Adipocyte (in vitro differentiated cells): ENCODE measurements at places on chromosomes 7 and 10.
A peak's percentile ranks its signal among the peaks of the same experiment; 100 is the strongest.

DNA sequence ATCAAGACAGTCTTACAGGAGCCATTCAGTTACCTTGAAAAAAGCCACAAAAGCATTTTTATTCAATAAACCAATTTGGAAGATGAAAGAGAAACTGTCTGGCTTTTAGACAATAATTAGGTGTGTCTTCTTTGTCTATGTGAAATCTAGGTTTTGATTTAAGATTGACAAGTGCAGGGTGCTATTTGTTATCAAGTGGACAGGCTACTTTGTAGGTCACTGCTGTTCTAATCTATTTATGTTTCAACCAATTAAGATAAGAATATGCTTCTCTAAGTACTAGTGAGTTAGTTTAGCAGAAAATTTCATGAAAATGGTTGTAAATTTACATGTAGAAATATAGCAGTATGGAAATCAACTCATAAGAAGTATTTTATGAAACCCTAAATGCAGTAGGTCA, 177.5 kb downstream of the CACNA2D1 start:
- DNase-seq: no peak

DNA sequence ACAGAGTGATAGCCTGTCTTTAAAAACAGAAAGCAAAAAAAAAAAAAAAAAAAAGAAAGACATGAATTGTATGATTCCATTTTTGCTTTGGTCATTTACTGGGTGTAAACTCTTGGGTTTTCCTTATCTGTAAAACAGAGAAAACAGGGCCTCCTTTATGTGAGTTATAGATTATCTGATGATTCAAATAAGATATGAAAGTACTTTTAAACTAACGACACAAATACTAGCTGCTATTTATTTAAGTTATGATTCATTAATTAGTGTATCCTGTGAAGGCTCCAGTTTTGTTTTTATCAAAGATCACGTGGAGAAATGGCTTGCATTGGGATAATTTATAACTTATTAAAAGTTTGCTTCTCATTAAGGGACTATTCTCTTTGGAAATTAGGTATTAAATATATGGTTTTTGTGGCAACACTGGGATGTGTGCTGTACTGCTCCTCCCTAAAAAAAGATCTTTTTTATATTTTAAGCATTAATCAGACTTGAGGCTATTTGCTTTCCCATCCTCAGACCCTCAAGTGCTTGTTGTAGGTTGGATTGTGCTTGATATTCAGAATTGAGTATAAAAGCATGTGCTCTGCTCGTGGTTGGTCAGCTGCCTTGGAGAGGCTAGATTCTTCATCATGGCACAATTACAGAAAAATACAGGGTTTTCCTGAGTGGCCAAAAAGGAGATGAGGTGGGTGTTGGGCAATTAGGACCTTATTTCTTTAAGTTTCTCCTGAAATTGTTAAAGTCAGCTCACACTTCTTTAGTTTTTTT, 39.9 kb downstream of the NRG3 start:
- no peak for DNase-seq

DNA sequence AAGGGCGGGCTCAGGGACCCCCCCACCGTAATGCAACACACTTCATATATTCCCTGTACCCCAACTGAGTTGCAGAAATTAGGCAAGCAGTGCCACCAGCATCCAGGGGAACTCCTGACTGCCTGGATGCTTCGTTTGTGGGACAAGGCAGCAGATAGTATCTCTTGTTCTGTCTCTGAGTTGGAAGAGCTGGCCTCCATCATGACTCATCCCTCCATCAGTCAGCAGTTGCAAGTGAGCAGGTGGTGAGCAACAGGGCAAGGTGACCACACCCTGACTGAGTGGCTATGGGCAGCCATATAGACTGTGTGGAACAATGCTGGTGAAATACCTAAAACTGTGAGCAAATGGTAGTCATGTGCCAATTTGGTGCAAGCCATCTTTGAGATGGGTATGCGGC, 22.8 kb upstream of the ADAMTS14 start:
- peak; percentile 41 for DNase-seq

DNA sequence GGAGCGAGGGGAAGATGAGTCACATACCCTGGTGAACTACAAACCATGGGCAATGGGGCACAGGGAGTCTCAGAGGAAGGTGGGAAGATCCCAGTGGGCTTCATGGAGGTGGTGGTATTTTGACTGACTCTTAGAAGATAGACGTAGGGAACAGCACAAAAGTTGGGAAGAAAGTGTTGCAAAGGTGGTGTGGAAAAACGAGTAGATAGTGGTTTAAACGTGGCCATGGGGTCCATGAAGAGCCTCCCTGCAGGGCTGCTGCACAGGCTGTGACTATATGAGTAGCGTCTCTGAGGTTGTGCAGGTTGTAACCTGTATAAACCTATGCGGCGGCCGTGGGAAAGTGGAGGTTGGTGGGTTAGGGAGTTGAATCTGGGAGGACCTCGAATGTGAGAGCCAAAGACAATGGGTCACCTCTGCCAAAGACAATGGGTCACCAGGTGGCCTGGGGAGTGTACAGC, 13.8 kb downstream of the LZTS2 start:
- DNase-seq: no peak

DNA sequence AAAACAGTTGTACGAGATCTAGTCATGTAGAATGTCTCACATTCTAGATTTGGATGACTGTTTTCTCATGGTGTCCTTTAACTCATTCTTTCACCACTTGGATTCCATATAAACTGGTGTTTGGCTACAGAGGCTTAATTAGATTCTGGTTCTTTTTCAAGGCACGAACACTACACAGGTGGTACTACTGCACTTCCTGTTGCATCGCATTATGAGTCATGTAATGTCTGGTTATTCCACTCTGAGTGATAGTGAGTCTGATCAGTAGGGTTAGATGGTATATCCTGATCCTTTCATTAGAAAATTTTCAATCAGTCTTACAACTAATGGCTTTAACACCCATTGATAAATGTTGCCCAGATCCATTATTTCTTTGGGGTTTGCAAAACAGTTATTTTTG, 11.2 kb upstream of the AKAP9 start:
- DNase-seq: no peak

DNA sequence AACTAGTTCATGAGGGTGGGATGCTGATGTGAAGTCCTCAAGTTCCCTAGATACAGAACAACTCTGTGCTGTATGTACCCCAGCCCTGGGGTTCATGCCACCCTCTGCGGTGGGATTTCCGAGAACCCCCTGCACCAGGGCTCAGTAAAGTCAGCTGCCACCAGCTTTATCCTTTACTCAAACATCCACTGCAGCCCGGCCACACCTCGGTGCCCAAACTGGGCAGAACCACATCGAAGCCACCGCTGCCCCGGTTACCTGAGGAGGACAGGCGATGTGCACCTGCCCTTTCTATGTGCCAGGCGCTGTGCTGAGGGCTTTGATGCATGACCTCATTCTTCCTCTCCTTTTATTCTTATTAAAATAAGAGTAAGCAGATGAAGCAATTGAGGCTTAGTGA, 9.9 kb upstream of the CALML5 start:
- DNase-seq: no peak

GRCh38 chr7:32257621-32258020, 187.4 kb upstream of the PDE1C start:
- DNase-seq: no peak

DNA sequence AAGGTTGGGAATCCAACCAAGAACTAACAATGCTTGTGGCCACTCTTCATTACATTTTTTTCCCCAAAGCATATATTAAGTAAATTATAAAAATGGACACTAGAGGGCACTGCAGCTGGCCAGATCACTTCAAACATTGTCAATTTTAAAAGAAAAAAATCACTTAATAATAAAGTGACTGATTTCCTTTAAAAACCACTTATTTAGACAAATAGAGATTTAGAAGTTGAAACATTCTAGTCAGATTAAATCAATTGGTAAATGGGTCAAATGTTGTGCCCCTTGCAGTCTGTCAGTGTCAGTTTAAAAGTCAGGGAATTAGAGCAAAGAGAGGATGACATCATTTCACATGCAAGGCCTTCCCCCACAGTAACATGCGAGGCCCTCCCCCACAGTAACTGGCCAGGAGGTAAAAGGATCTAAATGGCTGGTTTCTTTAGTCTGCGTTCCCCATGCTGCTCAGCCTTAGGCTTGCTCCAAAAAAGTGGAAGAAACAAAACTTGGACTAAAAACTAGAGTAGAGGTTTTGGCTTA, 177.9 kb downstream of the SKAP2 start:
- peak; percentile 79 for DNase-seq

DNA sequence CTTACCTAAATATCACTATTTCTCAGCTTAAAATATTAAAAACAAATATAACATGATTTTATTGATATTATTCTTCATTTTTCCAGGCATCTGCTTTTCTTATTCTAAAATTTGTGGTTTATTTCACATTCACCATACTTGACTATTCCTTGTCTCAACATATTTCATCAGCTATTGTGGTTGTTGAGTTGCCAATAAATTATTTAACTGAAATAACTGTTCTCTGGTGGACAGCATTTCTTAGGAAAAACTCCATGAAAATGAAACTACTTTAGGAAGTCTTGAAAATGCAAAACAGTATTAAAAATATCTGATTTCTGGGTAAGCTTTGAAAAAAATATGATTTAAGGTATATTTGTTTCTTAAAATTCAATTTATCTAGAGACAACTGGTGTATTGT, 122.9 kb upstream of the SEMA3A start:
- DNase-seq: peak; percentile 19

DNA sequence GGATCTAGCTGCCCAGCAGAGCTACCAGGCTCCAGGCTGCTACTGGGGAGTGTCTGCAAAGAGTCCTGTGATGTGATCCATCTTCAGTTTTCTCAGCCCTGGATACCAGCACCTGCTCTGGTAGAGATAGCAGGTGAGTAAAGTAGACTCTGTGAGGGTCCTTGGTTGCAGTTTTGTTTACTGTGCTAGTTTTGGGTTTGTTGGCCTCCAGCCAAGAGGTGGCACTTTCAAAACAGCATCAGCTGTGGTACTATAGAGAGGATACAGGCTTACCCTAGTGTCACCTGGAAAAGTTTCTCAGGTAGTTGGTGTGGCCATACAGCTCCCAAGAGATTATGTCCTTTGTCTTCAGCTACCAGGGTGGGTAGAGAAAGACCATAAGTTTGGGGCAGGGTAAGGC, 56.3 kb downstream of the MTERF1 start:
- no peak for DNase-seq

GRCh38 chr7:131745390-131746248, 189.2 kb upstream of the PODXL start:
- peak; percentile 57 for DNase-seq

DNA sequence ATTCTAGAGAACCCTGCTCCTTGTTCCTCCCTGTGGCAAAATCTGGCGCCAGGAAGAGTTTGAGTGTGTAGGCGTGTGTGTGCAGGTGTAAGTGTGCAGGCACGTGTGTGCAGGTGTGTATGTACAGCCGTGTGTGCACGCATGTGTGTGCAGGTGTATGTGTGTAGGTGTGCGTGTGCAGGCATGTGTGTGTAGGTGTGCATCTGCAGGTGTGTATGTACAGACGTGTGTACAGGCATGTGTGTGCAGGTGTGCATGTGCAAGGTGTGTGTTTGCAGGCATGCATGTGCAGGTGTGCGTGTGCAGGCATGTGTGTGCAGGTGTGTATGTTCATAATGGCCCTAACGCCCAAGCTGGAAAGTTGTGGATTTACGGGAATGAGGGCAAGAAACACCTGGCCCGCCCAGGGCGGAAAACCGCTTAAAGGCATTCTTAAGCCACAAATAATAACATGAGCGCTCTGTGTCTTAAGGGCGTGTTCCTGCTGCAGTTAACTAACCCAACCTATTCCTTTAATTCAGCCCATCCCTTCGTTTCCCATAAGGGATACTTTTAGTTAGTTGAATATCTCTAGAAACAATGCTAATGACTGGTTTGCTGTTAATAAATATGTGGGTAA, 34.1 kb downstream of the KCTD7 start:
- no peak for DNase-seq

GRCh38 chr10:60662917-60663614, 115.2 kb upstream of the CDK1 start:
- DNase-seq: no peak

- no peak for DNase-seq
These were observed 162.6 kb downstream of the UBE2H start for GRCh38 chr7:129790136-129790535.

DNA sequence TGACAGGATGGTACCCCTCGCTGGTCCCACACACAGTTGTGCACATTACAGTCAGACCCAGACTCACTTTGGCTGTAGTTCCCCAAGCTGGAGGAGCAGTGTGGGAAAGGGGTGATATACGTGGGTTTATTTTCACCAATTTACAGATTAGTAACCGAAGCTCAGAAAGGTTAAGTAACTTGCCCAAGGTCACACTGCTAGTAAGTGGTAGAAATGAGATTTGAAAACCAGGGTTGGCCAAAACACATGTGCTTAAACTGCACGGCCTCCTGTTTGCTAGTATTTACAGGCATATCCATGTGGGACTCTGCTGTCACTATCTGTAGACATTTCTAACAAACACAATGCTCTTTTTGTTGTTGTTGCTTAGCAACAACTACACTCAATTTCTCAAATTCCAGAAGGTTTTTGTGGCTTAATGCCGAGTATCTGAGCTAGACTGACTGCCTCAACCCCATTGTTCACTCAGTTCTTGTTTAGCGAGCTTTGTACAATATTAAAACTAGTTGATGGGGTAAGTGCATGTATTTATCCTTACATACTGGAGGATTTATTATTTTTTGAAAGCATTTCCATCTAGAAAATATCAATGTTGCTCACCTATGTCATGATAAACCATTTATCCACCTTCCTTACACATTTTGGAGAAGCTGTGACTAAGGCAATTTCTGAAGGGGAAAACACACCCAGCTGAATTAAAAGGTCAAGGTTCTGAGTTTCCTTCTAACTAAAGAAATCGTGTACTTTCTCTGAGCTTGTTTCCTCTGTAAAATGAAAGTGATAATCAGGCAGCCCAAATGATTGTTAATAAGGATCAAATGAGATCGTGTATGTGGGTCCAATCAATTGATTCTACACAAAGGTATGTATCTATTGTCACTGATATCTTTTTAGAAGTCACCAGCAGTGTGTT, 5.3 kb upstream of the TMEM139 start:
- DNase-seq: peak; percentile 85

DNA sequence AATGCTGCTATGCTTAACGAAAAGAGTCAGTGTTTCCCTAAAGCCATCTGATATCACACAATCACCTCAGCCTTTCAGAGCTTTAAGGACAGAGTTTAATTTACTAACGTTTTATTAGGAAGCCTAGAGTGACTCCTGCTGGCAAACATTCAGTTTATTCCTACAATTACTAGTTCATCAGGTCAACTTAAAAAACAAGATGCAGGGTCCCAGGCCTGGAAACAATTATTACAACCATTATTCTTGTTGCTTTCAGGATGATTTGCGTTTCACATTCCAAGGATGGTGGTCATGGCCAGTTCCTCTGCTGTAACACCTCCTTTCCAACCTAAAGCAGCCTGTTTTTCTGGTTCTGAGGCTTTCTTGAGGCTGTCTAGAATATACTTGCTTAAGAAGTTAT, 1.5 kb upstream of the FAM53B start:
- DNase-seq: peak; percentile 57

DNA sequence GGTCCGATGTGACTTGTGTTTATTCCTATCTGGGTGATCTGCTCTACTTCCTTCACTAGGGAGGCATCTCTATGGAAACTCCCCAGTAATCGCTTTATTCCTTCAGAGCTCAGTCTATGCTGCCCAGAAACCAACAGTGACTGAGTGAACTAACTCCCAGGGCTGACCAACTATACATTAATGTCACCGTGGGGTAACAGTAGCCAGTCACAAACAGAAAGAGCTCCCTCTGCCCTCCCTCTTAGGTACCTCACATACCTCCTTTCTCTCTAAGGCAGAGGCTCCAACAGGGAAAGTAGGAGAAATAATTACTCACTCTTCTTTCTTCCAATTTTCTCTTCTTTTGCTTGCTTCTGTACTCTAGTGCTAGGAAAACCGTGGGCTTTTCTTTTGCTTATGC, 855.0 kb downstream of the REEP3 start:
- no peak for DNase-seq

GRCh38 chr10:31927565-31927883, 1.1 kb downstream of the ARHGAP12 start:
- DNase-seq: no peak
